ENCODE measurements at places on chromosomes 6 and 20.

- no peak for DNase-seq
These were observed 88.5 kb downstream of the PSMG4 start for GRCh38 chr6:3347247-3347646.

GRCh38 chr6:52286798-52287432 lies 2.4 kb upstream of the MCM3 start:
- peak; percentile 71 for DNase-seq

- DNase-seq = no peak
These were observed 4.7 kb downstream of the ADRM1 start for GRCh38 chr20:62307226-62308101.

- DNase-seq = peak; percentile 39
These were observed 130.2 kb upstream of the AKIRIN2 start for GRCh38 chr6:87832025-87832825.

All from activated CD4-positive, alpha-beta T cell treated with anti-CD3 and anti-CD28 coated beads, Interleukin-2, Interleukin-4, amounts not matched to agents 100 ng/mL and 50 ng/mL, durations not matched to agents 16 hours and 8 hours (primary cell).